ENCODE measurements at places on chromosomes 7 and 10. TPM values are rescaled to one million over a fixed set of nuclear protein-coding genes. Genes with fewer than 3 reads are reported as not detected.

CPEB3 gene
- 3.2 TPM for total RNA-seq

DNA sequence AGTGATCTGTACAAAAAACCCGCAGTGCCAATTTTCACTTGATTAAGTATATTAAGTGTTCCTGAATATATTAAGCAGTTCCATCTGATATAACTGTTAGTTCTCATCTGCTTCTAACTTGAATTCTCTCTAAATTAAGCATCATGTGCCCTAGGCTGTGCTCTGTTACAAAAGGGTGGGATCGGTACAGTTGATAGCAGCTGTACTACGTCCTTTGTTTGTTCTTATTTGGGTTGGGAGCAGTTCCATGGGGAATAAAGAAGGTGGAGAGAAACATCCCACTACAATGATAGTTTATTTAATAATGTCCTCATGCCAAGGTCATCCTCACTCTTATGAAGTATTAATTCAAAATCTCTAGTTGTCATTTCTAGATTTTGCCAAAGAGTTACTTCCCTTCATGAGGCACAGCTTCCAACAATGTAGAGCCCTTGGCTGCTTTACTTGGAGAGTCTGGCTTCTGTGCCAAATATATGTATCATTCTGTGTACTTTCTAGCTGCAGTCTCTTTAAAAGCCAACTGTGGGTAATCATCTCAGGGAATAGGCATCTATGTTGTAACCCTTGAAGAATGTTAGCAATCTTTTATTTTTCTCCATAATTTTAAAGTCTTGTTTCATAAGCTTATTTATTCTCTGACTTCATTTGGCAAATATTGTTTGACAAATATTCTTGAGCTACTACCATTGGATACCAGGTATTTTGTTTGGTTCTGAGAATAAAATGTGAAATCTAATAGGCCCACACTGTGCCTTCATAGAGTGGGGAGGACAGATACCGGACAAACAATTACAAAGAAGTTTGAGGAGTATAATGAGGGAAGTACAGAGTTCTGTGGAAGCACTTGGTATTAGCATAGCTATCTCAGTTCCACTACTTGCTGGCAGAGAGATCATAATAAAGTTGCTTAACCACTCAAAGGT, 22.4 kb upstream of the AHR start:
- no peak overlapping the region for H3K4me3 ChIP-seq
- H3K27me3 ChIP-seq: no peaks in the 10 kb centered on the region
- H3K36me3 ChIP-seq: no peaks in the 10 kb centered on the region
- no peak for DNase-seq
- H3K27ac ChIP-seq: no peak overlapping the region
- peaks cover 5% of the 10 kb centered on the region for H3K4me1 ChIP-seq

GRCh38 chr7:119123326-119123725, 898.8 kb downstream of the ANKRD7 start:
- no peak for DNase-seq
- H3K36me3 ChIP-seq: no peaks in the 10 kb centered on the region
- H3K27me3 ChIP-seq: no peaks in the 10 kb centered on the region
- no peak overlapping the region for H3K27ac ChIP-seq
- no peak overlapping the region for H3K4me3 ChIP-seq

LMTK2 gene
- 35.0 TPM for total RNA-seq

CYP17A1 gene
- total RNA-seq: not detected

DNA sequence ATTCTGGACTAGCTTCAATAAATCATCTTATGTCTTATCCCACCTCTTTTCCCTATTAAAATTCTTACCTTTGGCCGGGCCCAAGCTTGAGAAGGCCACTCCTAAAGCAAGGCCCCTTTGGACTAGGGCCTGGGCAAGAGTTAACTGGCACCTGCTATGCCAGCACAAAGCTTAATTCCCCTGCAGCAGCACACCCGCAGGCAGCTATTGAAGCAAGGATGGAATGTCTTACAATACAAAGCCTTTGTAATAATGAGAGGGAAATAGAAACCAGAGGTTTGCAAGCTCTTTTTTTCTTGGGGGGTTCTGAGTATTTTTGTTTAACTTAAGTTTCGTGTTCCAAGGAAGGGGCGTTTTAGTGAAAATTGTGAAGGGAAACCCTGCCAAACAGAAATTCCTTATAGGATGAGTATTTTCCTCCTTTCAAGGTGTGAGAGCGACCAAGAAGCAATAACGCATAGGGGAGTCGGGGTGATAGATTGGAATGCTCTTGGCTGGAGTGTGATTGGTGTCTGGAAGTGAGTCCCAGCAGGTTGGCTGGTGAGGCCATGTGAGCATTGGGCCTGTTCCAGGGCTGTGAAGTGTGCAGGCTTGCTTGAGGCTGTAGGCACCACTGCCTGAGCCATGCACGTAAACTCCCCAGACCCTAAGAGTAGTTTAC, 148.5 kb downstream of the KIAA1217 start:
- no peak overlapping the region for H3K27ac ChIP-seq
- DNase-seq: no peak

DNA sequence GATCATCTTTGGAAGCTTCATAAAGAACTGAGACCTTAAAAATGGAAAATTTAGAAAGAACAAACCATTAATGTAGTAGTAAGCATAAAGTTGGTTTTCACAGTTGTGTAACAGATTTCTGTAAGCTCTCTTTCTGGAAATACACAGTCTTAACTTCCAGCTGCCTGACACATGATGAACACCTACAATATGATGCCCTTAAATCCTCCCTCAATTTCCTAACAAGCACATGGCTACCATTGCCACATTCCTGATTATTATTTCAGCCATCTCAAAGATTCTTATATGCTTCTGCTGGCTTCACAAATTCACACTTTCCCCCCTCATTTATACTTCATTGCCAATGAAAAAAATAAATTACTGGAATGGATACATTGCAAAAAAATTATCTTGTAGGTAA, 49.4 kb downstream of the PLXDC2 start:
- no peaks in the 10 kb centered on the region for H3K4me1 ChIP-seq
- no peaks in the 10 kb centered on the region for H3K36me3 ChIP-seq
- no peaks in the 10 kb centered on the region for H3K27me3 ChIP-seq
- no peak for DNase-seq
- H3K27ac ChIP-seq: no peak overlapping the region

All from T-helper 17 cell (primary cell).